ENCODE measurements at places on chromosomes 2 and 18.

- no peak for DNase-seq
Observed at GRCh38 chr18:49189772-49190171, 239.0 kb upstream of the SMAD7 start.

- DNase-seq, result no peak
Observed at GRCh38 chr18:44802508-44802907, 121.8 kb downstream of the SETBP1 start.

GRCh38 chr2:191846515-191847476, at the start of gene CAVIN2:
CAVIN2 (minus strand) TSS chr2:191847088; CDS start chr2:191846925, 163 bp downstream.
- DNase-seq, result no peak

DNA sequence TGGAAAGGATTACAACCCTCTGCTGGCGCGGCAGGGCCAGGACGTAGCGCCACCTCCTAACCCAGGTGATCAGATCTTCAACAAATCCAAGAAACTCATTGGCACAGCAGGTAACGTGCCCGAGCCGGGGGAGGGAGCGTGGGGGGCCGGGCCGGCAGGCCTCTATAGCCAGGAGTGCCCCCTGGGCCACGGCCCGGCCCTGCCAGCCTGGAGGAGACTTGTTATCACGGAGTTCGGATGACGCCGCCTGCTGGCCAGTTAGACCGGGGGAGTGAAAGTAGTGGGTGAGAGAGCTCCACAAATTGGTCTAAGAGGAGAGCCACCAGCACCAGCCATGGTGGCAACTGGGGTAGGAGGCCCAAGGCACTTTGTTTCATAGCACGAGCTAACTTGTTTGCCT, 8.6 kb upstream of the TMEM214 start:
- no peak for DNase-seq

- DNase-seq, result no peak
Observed at GRCh38 chr2:85430752-85431569, 12.4 kb downstream of the SH2D6 start.

DNA sequence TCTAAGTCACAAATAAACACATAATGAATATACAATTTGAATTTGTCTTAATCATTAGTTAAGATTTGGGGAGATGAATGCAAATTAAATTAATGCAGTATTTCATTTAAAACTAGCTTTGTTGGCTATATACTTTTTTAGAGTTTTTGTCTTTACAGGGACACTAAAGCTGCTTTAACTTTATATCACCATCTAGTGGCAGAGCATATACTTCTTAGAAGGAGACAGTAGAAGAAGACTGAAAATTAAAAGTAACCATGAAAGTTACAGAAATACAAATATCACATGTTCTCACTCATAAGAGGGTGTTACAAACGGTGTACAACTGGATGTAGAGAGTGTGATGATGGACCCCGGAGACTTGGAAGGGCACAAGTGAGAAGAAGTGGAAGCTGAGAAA, 268.3 kb upstream of the NETO1 start:
- DNase-seq, result no peak

- no peak for DNase-seq
Observed at GRCh38 chr2:230944123-230944653, 19.1 kb upstream of the GPR55 start.

DNA sequence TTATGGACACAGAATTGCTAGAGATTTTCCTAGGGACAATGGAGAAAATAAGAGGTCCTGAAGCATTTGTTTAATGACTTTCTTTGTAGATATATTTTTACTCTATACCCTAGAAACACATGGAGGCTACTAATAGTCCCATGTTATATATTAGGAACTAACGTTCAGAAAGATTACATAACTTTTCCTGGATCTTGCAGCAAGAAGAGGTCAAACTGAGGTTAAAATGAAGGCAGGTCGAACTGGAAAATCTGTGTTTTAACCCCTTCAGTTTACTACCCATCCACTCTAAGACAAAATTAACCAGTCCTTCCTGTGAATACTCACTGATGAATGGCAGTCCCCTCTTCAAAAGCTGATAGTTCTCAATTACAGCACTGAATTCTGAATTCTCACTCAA, 1415.8 kb upstream of the CELF4 start:
- no peak for DNase-seq

GRCh38 chr18:10147752-10148151, 233.9 kb downstream of the VAPA start:
- DNase-seq, result no peak

DNA sequence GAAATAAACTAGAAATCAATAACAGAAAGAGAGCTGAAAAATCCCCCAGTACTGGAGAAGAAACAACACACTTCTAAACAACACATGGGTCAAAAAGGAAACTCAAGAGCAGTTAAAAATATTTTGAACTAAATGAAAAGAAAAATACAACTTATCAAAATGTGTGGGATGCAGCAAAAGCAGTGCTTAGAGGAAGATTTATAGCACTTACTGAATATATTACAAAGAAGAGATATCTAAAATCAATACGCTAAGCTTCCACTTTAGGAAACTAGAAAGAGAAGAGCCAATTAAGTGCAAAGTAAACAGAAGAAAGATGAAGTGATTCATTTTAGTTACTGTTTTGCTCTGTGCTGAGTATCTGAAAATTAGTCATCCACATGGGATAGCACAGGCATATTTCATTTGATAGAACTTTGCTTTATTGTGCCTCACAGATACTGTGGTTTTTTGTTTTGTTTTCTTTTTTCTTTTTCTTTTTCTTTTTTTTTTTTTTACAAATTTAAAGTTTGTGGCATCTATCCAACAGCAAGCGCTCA, 17.0 kb downstream of the TGFA start:
- no peak for DNase-seq

GRCh38 chr2:74498500-74499266, 720 bp downstream of the LBX2 start:
- no peak for DNase-seq
